ENCODE measurements at places on chromosomes 6 and 20. TPM values are rescaled to one million over a fixed set of nuclear protein-coding genes. Genes with fewer than 3 reads are reported as not detected.

PABPC1L gene
- total RNA-seq: 34.5 TPM

ZNF184 gene
- 5.0 TPM for total RNA-seq

DNA sequence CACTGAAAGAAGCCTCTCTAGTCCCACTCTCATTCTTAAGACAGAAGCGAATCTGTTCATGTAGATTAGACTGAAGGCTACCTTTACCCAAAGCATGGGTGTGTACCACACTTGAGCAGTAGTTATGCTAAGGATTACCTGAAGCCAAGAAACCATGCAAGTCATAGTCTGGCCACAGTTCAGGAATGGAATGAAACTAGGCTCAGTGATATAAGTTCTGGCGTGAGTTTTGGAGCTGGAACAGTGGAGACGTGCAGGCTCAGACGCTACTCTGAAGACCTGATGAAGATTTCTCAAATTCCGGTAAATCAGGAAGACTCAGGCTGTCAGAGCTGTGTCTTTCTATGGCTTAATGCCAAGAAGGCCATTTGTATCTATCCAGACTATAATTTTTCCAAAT is 219.9 kb downstream of the HDGFL1 start:
- DNase-seq: no peak

- DNase-seq: no peak
Measured at GRCh38 chr20:56361900-56362299, 3.1 kb downstream of the FAM210B start.

- DNase-seq: no peak
Measured at GRCh38 chr20:15564981-15565380, 1008.3 kb downstream of the KIF16B start.

- DNase-seq: no peak
Measured at GRCh38 chr6:13261464-13261994, 66.8 kb downstream of the TBC1D7 start.

HMGN4 gene
- 57.6 TPM for total RNA-seq

DNA sequence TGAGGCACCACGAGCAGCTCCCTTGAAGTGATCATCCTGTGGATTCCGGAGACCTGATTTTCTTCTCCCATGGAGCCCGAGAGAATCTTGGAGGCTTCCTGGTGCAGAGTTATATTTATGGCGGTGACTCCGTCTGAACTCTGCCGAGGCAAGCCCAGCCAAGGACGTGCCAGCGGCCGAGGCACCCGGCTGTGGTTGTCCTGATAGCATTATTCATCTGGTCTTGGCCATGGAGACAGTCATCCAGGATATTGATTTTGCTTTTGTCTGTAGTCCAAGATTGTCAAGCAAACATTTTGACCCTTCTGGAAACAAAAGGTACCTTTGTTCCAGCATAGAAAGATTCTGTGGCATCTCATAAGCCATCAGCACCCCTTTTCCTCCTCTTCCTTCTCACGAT is 163.3 kb downstream of the SCML4 start:
- DNase-seq: no peak

GRCh38 chr6:16762268-16762549 is 949 bp upstream of the ATXN1 start:
- no peak for DNase-seq

Measured in lung (tissue), 17 donors.